Spinal cord (tissue), 10 donors: ENCODE measurements at places on chromosomes 6 and 20. TPM values are rescaled to one million over a fixed set of nuclear protein-coding genes. Genes with fewer than 3 reads are reported as not detected.

TUBE1 gene
- 55.0 TPM for total RNA-seq

TINAG gene
- not detected for total RNA-seq

RBPJL gene
- 0.20 TPM for total RNA-seq

TBC1D20 gene
- total RNA-seq: 29.4 TPM

TRIM31 gene
- total RNA-seq: not detected

SLC35A1 gene
- total RNA-seq: 47.9 TPM

WFDC12 gene
- total RNA-seq: not detected

C6orf132 gene
- 0.10 TPM for total RNA-seq

ADGRF5 gene
- 15.5 TPM for total RNA-seq

PDE10A gene
- total RNA-seq: 28.2 TPM

GRCh38 chr20:16216227-16216913 lies 356.9 kb downstream of the KIF16B start:
- no peak for DNase-seq

DNA sequence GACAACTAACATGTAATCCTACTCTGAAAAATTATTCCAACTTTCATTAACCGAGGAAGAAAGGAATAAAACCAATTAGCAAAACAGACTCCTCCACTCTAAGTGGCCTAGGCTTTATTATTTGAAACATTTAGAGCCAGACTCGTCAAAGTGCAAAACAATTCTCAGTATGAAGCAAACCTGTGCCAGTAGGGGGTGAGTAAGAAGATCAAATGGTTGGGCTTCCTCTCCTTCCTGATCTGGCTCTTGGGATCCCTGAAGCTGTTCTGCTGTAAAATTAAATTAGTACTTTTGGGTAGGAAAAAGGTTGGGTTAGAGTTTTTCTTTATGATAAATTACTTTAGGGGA lies 177.6 kb upstream of the MAN1A1 start:
- peak; percentile 36 for DNase-seq

DNA sequence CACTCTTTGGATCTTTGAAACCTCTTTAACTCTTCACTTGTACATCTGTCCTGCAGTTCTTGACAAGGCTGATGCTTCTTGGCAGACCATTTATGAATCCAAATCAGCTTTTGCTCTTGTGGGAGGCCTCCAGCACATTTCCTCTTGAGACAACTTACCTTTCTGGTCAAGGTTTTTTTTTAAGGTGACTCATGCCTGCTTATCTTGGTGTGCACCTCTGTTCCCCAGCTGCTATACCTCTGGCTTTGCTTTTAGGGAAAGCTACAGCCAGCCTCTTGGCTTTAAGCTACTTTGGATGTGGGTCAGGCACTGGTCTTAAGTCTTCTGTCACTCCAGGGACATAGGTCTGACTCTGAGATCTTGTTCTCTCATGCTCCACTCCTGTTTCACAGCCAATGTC lies 106.5 kb downstream of the PHF3 start:
- no peak for DNase-seq

DNA sequence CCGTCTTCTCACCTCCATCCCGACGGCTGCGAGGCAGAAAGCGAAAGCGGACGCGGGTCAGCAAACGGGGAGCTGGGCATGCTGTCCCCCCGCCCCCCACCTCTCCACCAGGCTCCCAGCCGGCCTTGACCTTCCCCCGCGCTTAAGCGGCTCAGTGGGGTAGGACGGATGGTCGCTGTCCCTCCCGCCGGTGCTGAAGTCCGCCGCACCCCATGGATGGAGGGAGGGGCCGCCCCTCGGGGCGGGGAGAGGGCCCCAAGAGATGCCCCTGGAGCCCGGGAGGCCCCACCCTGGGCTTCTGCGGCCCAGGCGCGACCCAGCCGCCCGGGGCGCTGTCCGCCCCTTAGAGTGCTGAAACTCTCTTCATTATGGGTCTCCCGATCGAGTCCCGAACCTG lies at the start of gene KCNB1:
Gene KCNB1, minus strand, starts transcription at position 48 of the 397 bp plus-strand sequence. CDS start 188 bp downstream, outside the sequence.
- no peak for DNase-seq

DNA sequence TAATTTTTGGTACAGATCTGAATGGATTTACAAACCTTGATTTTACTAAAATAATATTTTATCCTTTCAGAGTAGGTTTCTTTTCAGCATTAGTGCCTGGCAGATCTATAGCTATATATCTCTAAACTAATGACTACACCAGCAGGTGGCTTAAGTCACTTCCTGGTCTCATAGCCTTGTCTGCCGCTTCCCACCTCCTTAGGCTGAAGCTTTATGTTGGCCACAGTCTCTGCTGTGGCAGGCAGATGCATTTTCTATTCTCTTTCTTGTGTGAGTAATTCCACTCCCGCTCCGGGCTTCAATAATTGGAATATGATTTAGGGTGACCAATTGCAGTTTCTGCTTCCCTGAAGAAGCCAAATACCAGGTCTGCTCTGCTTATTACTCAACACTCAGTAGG lies 226.8 kb upstream of the HS3ST5 start:
- DNase-seq: no peak

- no peak for DNase-seq
Measured at GRCh38 chr20:17500271-17500670, 30.9 kb downstream of the BFSP1 start.

DNA sequence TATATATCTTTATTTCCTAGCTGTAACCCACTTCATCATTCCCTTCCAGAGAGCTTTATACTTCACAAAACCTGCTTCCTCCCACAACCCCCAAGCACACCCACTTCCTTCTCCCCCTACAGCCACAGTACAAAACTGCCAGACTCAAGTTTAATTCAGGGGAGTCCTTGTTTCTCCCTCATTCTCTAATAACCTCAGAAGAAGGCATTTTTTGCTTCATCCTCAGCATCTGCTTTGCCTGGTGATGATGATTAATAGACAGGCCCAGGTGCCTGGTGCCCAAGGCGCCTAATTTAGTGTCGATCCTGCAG lies 414.3 kb downstream of the KIF16B start:
- DNase-seq: no peak

DNA sequence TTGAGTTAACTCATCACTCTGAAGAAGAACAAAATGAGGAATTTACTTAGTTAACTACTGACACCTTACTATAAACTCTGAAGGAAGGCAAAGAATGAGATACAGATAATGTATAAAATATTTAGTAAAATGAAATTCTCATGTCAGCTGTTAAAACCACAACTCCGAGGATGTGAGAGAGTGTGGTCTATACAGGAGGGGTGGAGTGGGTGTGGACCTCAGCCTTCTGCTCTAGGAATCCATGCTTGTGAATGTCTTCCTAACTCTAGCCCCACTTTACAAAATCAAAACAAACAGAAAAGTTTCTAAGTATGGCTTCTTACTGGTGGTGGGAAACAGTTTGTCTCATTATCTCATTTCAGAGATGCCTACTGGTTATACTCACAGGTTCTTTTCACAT lies 14.2 kb downstream of the PPP1R14C start:
- DNase-seq: no peak

DNA sequence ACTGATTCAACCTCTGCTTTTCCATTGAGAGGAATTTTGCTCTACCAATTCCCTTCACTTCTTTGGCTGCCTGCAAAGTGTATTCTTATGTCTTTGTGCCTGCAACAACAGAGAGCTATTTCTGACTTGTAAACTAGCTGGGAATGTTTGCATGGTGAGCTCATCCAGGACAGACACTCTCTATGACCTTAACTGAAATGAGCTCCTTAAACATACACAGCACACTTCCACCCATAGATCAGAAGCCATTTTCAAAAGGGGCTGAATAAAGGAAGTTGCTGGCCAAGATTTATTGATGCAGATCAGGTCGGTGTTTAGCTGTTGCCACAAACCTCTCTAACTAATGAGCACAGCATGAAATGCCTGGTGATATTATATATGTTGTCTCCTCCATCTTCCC lies 377.7 kb downstream of the BTBD9 start:
- DNase-seq: no peak

- DNase-seq: no peak
Measured at GRCh38 chr6:106981926-106982325, 7.4 kb upstream of the CD24 start.

DNA sequence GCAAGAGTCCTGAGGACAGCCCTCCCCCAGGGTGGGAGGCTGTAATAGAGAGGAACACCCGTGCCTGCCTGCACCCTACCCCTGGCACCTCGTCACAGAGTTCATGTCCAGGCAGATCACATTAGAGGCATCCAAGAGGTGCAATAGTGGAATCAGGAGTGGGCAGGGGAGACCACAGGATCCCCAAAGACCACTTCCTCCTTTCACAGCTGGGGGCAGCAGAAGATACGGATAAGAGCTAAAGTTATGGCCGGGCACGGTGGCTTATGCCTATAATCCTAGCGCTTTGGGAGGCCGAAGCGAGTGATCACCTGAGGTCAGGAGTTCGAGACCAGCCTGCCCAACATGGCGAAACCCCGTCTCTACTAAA lies 1.5 kb upstream of the CAPN11 start:
- no peak for DNase-seq

- DNase-seq: no peak
Measured at GRCh38 chr6:105819745-105820144, 266.4 kb upstream of the PRDM1 start.

- DNase-seq: no peak
Measured at GRCh38 chr6:153070756-153071155, 60.3 kb downstream of the RGS17 start.

DNA sequence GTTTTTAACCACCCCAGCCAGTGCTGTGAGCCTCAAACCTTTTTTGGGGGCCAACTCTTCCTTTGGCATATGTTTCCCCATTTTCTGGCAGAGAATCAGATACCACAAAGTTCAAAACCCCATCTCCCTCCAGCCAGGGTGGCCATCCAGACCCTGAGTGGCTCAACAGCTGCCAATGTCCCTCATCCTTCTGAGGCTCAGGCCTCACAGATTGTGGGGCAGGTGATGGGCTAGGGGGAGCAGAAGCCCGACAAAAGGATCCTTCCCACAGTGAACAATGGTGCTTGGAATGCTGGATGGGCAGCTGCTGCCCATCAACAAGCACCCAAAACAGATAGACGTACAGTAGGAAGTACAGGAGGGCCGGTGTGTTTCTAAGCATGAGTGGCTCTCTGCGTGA lies 42.6 kb upstream of the IL17A start:
- DNase-seq: no peak

DNA sequence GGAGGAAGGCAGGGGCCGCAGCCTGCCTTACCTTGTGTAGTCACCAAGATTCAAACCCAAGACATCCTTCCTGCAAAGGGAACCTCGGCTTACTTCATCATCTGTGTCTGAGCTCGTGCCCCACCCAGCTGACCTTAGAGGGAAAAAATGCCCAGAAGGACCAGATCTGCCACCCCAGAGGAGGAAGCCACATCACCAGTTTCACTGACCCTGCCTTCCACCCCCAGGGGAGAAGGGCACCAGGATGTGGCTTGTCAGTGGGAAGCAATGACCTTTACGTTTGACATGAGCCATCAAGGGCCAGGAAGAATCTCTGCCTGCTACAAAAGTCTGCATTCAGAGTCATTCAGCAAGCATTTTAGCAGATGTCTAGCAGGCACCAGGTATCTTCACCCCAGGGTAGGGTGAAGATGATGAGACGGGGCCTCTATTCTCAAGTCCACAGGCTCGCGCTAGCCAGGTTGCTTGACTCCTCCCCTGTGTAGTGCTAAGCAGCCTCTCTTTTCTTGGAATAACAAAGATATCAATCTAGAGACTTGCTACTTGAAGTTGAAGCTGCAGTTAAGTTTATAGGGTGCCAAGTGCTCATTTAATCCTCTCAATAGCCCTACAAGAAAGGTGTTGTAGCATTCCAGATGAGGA lies 28.1 kb downstream of the HM13 start:
- DNase-seq: no peak

- no peak for DNase-seq
Measured at GRCh38 chr6:31768363-31769257, 6.2 kb downstream of the SAPCD1 start.

DNA sequence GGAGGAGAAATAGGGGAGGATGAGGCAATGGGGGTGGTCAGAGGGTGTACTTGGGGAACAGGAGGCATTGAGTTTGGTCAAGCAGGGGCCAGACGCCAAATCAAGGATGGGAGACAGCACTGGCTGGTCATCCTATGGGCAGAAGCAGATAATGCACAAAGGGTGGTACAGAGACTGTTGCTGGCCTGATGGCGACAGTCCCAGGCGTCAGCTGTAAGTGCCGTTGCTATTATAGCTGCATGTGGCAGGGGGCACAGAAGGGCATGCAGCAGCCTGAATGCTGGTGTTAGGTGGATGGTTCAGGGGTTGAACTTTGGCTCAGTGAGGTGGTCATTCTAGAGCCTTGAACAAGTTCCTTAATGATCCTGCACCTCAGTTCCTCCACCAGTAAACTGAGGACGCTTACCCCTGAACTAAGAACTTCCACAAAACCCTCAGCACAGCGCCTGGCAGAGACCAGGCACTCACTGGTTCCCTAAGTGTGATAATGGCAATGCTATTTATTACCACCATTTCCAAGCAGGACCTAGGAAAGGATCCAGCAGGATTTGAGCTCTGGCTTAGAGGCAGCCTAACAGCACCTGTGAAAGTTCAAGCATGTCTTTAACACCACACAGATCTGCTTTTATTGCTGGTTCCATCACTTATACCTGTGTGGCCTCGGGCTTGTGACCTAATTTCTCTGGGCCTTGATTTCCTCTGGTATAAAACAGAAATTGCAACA lies 162.7 kb downstream of the INSM1 start:
- DNase-seq: no peak

DNA sequence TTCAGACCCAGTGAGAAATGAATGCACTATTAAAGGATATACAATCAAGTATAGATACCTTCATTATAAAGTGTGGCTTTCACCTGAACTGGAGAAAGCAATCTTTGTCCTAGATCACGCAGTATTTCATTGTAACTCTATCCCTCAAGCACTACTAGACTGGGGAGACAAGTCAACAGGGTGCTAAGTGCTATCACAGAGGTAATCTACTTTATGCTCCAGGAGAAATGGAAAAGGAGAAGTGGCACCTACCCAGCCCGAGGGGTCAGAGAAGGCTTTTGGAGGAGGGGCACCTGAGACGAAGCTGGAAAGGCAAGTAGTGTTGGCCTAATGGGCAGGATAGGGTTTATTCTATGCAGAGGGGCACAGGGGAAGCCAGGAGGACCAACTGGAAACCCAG lies 17.1 kb downstream of the ZHX3 start:
- DNase-seq: no peak

- DNase-seq: no peak
Measured at GRCh38 chr6:88380618-88381288, 214.6 kb upstream of the CNR1 start.

DNA sequence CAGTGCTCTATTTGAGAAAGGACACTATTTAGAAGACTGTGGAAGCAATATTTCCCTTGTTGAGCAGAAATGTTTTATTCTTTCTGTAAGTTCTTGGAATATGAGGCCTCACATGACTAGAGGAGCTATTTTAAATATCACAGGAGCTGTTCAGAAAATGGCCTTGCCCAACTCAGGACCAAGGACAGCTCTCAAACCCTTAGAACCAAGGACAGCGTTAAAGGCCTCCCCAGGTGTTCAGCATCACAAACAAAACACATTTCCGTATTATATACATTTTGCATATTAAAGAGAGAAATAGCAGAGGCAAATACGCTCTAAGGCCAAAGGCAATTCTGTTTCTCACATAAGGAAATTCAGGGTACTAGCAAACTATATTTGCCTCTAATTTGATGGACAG lies 631.4 kb downstream of the CDH26 start:
- DNase-seq: no peak
